ENCODE measurements at places on chromosomes 5 and 9.

- DNase-seq, result no peak
Observed at GRCh38 chr9:109735801-109736200, 44.2 kb upstream of the PALM2AKAP2 start.

- DNase-seq, result no peak
Observed at GRCh38 chr5:95432779-95433178, 41.6 kb downstream of the FAM81B start.

DNA sequence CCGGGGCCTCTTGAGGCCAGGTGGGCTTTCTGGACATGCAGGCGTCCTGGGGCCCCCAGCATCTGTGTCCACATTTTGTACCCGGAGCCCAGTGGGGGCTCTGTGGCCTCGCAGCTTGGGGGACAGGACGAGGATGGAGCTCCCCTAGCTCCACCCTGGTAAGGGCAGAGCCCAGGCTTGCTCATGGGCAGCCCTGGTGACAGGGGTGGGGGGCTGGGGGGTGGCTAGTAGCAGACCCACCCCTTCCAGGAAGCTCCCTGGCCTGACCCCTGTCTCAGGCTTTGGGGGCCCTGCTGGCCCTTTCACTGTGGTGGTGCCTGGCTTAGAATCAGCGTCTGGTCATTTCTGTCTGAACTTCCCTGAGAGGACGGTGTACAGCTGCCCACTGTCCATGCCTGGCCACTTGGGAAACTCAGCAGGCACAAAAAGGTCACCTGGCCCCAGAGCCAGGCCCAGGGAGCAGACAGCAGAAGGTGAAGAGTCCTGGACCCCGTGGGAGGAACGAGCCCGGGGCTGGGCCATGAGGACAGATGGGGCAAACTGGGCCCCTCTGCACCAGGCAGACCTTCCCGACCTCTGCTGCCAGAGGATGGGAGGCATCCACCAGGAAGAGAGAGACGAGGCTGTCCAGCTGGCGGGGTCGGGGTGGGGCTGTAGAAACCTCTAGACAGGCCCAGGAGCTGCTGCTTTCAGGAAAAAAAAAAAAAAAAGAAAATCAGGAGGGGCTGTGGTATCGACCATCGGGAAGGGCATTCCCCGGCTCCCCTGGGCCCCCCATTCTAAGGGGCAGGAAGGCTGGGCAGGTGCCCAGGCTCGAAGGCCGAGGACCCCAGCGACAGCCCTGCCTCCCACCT, 52.8 kb downstream of the EXD3 start:
- DNase-seq, result no peak

GRCh38 chr9:71249729-71250317, 128.4 kb upstream of the TRPM3 start:
- DNase-seq, result no peak

DNA sequence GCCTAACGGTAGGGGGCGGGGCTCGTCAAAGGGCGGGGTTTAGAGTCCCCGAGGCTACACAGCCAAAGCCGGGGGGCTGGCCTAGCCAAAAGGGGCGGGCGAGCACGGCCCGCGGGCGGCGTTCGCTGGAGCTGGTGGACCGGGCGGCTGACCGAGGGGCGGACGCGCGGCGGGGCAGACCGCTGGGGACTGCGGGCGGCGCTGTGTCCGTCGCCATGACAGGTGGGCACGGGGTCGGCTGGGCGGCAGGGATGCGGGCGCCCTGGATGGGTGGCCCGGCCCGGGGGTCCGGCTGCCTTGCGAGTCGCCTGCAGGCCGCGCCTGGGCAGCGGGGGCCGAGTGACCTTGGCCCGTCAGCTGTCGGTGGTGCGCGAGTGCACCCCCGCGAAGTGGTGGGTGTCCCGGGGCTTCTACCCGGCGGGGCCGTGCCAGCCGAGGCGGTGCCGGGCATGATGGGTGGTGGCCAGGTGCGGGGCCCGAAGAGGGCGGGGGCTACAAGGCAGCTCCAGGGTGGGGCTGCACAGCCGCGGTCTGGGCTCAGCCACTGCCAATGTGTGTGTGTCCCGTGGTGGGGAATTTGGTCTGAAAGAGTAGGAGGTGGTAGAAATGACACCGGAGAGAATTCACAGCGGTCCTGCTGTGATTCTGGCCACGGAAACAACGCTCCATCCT, at the start of gene CARD19:
TSS of gene CARD19 (plus strand) at position 87 of the 672 bp plus-strand sequence. CDS start at position 216, 129 bp downstream.
- DNase-seq, result no peak

- no peak for DNase-seq
Observed at GRCh38 chr9:12963537-12963936, 188.7 kb downstream of the LURAP1L start.

DNA sequence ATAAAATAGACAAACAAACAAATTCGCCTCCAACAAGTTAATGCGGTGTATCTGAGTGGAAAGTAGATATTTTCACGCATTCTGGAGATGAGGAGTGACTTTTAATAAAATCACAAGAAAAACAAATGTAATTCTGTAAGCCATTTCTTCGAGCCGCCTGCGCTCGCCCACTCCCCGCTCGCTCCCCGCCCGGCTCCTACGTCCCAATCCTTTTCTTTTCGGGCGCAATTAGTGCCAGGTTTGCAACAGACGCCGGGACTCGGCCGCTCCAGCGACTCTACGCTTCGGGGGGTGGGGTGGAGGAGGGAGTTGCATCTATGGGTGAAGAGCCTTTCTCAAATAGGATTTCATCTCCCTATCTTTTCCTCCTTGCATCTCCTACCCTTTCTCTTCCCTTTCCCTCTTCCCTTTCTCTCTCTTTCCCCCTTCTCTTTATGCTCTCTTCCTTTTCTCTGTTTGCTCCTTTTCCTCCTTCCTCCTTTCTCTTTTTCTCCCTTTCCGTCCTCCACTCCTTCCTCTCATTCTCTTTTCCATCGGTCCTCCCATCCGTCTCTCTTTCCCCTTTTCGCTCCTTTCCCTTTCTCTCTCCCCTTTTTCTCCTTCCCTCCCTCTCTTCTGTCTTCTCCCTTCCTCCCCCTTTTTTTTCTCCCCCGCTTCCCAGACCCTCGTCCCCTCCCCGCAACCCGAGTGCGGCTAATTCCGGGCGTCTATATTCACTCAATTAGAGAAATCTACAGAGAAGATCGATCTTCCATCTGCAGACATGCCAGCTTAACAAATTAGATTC, 6.1 kb upstream of the OTP start:
- peak; percentile 9 for DNase-seq

DNA sequence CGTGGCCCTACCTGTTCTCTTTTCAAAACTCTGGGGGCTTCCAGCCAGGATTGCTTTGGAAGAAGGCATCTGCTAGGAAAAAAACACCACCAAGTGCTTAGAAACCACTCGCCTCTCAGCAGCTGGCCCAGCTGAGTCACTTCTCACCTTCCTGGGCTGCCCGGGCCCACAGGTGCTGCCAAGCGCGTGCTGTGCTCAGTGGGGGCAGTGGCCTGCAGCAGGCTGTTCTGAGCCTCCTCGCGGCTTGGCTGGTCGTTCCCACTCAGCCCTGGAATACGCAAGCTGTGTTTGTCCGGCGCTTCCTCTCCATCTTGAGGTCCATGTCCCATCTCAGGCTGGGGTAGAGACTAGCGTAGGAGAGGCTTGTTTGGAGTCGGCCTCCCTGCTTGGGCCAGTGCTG, 102.5 kb upstream of the FCN2 start:
- DNase-seq, result peak; percentile 82

DNA sequence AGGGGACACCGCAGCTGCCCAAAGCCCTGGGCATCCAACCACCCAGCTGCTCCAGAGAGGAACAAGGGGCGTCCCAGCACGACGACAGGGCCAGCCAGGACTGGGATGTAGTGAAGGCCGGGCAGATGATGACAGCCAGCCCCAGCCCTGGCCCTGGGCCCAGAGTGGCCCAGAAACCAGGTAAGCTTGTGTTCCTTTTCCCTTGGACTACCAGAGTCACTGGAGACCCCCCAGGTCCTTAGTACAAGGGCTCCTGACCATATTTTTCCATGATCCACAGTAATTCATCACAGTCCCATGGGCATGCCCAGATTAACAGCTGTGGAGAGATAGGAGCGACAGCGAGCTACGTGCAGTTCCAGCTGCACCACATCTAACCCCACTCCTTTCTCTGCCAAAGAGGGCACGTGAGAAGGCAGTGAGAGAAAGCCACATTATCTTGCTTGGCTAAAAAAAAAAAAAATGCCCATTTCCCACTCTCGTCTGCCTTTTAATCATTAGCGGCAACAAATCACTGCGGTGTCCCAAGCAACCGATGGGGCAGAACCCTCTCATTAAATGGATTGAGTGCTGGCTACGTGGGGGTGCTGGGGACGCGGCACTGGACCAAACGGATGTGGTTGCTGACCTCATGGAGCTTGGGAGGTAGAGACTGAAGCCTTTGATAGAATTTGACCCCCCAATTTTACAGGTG, 21.7 kb upstream of the SYNPO start:
- no peak for DNase-seq

GRCh38 chr9:108463932-108464606, 391.7 kb downstream of the ACTL7B start:
- DNase-seq, result no peak

GRCh38 chr9:84993105-84993504, 323.6 kb downstream of the NTRK2 start:
- DNase-seq, result no peak

All from DMS79 treated with DMSO at 0.1 percent for 48 hours (cell line).